ENCODE measurements at places on chromosomes 7 and 10.
A peak's percentile ranks its signal among the peaks of the same experiment; 100 is the strongest.

GRCh38 chr10:68900427-68901104 is 549 bp upstream of the DDX50 start:
- DNase-seq, result peak; percentile 92

GRCh38 chr10:31623466-31623865 is 304.4 kb downstream of the ZEB1 start:
- DNase-seq, result no peak

- DNase-seq, result no peak
These were observed 21.8 kb upstream of the SEMA3C start for GRCh38 chr7:80940539-80941207.

DNA sequence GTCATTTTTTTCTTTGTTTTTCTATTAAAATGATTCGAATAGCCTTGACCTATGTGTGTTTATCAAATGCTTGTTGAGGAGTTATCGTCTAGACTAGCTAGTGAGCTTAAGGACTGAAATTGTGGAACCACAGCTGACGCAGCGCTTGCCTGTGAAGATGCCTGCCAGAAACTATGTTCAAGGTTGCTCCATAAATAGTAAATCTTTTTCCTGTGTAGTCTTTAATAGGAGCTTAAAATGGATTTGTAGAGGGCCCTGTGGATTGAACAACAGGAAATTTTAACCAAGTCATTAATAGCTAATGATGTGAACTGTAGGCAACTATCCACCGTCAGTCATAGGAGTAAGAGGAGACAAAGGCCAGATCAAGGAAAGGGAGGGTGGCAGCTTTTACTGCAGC is 145.1 kb downstream of the GNAI1 start:
- DNase-seq, result no peak

- DNase-seq, result no peak
These were observed 89.3 kb downstream of the LYZL2 start for GRCh38 chr10:30540276-30540675.

- no peak for DNase-seq
These were observed 906.7 kb downstream of the DNAJB9 start for GRCh38 chr7:109476409-109476808.

DNA sequence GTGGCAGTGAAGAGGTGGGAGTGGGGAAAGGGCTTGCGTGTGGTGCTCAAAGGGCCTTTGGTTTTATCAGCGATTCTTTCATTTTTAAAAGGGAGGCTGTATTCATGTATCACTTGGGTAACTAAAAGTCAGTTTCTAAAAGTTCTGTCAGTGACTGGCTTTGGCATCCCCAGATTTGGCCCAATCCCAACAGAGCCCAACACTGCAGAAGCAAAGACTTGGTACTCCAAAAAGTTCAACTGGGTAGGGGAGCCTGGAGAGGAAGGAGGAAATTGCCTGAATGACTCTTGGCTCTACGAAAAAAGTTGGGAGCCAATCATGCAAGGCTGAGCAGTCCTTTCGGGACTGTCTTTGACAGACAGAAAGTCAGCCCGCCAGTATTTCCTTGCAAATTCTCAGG is 54.5 kb upstream of the COL13A1 start:
- DNase-seq, result no peak

- no peak for DNase-seq
These were observed 17.2 kb downstream of the SAP25 start for GRCh38 chr7:100556541-100556940.

GRCh38 chr7:141709318-141709717 is 1.2 kb downstream of the WEE2 start:
- DNase-seq, result no peak

DNA sequence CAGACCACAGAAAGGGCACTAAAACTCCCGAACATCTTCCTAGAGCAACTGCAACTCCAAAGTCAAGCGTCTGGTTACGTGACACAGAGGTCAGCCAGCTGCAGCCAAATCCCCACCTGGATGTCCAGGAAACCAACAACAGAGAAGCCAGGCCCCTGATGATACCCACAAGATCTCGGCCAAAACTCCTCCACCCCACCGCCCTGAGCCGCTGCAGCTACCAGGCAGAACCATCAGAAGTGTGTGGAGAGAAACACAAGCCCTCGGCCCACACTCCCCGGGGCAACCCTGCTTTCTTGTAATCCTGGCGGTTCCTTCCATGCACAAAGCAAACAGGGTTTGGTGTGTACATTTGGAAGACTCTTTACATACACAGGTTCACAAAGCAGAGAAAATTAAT is 8.7 kb downstream of the CHST15 start:
- DNase-seq, result no peak

DNA sequence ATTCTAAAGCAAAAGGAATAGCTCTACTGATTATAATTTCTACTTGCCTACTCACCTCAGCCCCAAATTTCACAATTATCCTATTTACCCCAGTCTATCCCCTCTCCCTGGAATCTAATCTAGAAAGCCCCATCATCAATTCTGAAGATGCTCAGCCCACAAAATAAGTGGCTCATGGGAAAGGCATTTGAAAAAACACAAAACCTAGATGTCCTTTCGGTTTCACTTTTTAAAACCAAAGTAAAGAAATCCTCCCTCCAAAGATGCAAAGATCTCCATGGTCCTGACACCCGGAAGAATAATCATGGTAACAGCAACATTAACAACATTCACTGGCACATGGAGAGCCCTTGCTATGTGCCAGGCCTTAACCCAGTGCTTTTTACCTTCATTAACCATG is 224.8 kb downstream of the FGFR2 start:
- no peak for DNase-seq

GRCh38 chr7:6516387-6516983 is 34.8 kb downstream of the GRID2IP start:
- DNase-seq, result peak; percentile 56

DNA sequence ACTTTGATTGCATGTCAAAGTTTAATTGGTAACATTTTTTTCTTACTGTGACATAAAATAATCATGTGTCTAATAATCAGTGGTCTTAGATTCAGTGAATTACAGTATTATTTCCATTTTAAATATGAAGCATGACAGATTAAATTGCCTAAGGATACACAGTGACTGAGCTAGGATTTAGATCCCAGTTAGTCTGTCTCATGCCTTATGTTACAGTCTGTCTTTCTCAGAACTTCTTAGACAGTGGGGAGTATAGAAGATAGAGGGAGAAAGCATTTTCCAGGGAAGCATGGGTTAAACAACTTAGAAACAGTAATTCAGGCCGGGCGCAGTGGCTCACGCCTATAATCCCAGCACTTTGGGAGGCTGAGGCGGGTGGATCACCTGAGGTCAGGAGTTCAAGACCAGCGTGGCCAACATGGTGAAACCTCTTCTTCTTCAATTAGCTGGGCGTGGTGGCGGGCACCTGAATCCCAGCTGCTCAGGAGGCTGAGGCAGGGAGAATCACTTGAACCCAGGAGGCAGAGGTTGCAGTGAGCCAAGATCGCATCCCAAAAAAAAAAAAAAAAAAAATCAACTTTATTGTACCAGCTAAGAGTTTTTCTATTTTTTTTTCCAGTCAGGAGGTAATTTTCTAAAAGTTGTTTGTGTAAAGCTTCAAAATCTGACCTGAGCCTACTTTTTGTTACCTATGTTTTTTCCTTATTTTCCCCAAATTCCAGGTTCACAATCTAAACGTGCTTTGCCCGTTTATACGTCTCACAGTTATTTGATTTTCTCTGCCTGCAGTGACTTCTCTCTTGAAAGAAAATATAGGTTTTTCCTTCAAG is 3.3 kb downstream of the CASD1 start:
- no peak for DNase-seq

GRCh38 chr7:114759347-114760062 is 162.4 kb upstream of the MDFIC start:
- DNase-seq, result no peak

DNA sequence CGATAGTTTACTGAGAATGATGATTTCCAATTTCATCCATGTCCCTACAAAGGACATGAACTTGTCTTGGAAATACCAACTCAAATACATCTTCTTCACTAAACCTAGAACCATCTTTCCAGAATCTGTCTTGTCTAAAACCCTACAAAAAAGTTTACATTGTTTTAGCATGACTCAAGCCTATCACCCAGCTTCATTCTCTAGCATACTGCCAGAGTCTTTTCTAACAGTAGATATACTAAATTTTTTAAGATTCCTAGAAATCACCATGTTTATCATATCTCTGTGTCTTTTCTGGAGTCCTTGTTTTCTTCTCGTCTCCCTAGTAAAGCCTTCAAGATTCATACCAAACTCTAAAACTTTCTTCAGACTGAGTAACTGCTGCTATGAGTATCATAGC is 129.7 kb downstream of the SEMA3E start:
- no peak for DNase-seq

GRCh38 chr10:29353305-29353704 is 64.4 kb downstream of the LYZL1 start:
- DNase-seq, result no peak

GRCh38 chr7:151705636-151706276 is 171.2 kb downstream of the PRKAG2 start:
- DNase-seq, result no peak

GRCh38 chr10:57694956-57695608 is 572.6 kb downstream of the IPMK start:
- no peak for DNase-seq

- no peak for DNase-seq
These were observed 86.5 kb downstream of the OTUD1 start for GRCh38 chr10:23525406-23525805.

DNA sequence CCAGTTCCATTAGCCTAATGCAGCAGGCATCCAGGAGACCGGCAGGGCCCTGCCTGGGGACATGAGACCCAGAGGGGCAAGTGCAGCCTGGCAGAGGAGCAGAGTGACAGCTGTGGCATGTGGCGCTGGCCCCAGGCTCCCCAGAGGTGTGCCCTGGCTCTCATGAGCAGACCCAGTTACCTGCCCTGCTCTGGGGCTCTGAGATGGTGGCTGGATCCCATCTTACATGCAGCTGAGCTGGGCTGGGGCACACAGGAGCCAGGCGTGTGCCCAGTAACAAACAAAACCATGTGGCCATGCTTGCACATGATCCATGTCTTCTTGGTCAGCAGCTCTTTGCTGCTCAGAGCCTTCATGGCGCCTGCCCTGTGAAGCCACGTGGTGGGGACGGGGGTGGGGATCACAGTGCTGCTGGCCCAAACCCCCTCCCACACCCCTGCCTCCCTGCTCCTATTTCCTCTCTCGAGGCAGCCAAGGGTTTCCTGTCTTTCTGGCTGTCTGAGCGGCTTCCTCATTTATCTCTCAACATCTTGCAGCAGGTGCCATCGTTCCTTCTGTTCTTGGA is 40.3 kb upstream of the GTF2I start:
- DNase-seq, result peak; percentile 46

DNA sequence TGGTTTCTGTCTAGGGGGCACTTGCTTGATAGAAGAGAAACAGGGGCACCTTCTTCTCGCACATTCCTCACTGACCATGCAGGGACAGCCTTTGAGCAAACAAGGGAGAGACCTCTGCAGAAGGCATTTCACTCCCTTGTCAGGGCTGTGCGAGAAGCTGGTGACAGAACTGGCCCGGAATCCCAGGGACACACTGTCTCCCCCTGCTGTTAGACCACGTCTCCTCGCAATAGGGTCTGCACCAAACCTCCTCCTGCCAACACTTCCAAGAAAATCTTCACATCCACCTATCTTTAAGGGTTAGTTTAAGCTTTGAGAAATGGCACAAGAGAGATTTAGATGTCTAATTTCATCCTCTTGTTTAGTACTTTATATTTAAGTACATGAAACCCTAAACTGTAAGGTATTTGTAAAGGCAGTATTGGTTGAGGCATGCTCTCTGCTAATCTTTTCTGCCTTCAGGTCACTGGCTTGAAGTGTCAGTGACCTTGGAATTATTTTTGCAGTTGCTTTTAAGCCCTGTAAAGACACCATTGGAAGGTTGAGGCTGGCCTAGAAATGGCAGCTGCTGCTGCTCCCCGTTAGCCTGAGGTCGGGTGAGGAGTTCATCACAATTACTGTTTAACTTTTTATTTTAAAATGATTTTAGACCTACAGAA is 37.0 kb downstream of the RBM20 start:
- DNase-seq, result peak; percentile 12

GRCh38 chr7:81725812-81726127 is 44.1 kb downstream of the HGF start:
- DNase-seq, result no peak

- no peak for DNase-seq
These were observed 258.4 kb upstream of the CACNA2D1 start for GRCh38 chr7:82701949-82702348.

GRCh38 chr10:11631890-11632587 is 20.6 kb upstream of the USP6NL start:
- DNase-seq, result no peak

- DNase-seq, result no peak
These were observed 144.5 kb downstream of the RNF216 start for GRCh38 chr7:5636914-5637313.

DNA sequence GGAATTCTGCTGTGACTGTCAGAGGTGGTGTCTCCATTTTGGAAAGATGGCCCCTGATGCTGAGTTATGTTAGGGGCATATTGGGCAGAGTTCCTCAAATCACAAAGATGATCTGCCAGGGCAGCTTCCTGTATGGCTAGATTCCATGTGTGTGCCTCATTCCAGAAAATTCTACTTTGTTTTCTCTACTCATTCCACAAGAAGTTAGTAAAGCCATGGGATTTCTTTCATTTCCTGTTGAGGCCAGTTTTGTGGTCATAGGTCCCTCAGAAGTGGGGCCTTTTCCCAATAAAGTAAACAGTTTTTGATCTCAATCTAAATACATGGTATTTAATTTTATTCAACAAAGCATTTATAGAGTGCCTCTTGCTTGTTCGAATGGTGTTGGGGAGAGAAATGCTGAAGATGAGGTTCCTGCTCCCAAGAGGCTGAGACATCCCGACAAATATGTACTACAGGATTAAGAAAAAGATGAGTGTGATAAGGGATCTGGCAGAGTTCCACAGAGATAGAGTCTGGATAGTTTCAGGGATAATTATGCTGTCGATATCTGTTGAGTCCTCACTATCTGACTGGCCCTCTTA is 33.0 kb downstream of the MINDY4 start:
- no peak for DNase-seq

DNA sequence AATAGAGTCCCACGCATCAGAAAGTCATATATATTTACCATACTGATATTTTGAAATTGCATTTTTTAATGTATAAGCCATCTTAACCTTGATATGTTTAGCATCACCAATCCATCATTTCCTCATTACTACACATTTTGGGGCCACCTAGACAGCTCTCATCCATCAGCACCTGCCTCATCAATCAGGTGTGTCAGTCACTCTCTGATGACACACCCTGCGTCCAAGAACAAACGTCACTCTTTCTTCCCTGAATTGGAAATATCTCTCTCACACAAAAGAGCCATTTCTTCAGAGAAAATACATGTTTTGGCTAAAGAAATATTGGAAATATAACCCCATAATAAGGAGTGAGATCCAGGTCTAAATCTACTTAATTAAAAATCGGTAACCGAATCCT is 38.9 kb upstream of the RSU1 start:
- DNase-seq, result no peak

Data from bone marrow (tissue), 2 donors.